ENCODE measurements at places on chromosomes 7 and 10.
A peak's percentile ranks its signal among the peaks of the same experiment; 100 is the strongest.

- no peak for DNase-seq
Observed at GRCh38 chr7:102953406-102953805, 40.6 kb downstream of the LRRC17 start.

GRCh38 chr10:51371743-51372142 lies 297.5 kb downstream of the PRKG1 start:
- DNase-seq = no peak

- no peak for DNase-seq
Observed at GRCh38 chr10:115065801-115066200, 27.4 kb upstream of the ATRNL1 start.

DNA sequence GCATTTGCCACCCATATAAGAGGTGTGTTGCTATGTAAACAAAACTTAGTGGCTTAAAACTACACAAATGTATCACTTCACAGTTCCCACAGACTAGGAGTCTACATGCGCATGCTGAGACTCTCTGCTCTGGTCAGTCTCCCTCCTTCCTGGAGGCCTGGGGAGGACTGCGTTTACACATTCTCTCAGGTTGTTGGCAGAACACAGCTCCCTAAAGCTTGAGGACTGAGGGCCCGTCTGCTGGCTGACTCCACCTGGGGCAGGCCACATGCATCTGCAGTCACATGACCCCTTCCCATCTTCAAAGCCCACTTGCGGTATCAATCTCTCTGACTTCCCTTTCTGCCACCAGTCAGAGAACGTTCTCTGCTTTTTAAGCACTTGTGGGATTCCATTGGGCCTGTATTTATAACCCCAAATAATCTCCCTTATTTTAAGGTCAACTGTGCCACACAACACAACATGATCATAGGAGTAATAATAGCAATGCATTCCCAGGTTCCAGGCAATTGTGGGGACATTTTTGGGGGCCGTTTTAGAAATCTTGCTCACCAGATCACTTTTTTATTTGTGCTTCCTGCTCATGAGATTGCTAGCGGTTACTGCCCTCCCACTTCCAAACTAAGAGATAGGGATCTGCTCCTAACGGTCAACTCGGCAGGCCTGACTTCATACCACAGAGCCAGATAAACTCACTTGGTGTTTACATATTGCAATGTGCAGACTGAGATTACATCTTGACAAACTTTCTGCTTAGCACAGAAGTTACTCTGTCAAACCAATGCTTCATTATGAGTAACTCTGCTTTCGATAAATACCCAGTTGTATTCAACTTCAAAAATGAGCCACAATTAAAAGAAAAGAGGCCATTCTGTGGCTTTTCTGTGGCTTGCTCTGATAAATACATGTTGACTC lies 96.3 kb downstream of the ALOX5 start:
- peak; percentile 38 for DNase-seq

- DNase-seq = no peak
Observed at GRCh38 chr10:126160571-126160970, 227.7 kb downstream of the ADAM12 start.

GRCh38 chr10:74451127-74451829 lies 300.3 kb downstream of the ADK start:
- no peak for DNase-seq

DNA sequence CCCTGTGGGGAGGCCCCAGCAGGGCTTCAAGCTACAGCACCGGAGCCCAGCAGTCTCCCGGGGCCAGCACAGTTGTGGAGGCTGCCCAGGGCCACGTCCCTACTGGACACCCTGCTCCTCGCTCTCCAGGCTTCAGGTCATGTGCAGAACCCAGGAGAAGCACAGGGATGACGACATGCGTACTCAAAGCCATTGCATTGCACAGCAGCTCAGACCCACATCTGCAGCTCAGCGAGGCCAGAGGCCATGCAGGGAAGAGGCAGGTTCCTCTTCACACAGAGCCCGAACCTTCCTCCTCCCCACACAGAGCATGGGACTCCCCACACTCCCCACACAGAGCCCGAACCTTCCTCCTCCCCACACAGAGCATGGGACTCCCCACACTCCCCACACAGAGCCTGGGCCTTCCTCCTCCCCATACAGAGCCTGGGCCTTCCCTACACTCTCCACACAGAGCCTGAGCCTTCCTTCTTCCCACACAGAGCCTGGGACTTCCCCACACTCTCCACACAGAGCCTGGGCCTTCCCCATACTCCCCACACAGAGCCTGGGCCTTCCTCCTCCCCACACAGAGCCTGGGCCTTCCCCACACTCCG lies 12.3 kb downstream of the CFAP46 start:
- peak; percentile 7 for DNase-seq

DNA sequence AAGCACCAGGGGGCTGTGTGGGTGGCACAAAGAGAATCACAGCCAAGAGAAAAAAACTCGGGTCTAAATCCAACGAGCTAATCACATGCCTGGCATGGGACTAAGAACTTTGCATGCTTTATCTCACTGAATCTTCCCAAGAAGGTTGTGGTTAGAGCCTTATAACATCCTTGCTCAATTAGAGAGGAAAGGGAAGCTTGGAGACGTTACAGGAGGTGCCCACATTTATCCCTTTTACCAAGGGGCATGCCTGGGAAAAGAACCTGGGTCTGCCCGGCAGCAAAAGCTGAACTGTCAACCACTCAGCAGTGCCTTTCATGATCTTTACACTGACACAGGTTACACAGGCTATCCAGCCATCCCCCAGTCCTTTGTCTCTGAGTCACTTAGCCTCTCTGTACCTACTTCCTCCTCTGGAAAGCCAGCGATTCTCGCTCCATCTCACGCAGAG lies 190.1 kb downstream of the PRPF18 start:
- no peak for DNase-seq
